IMR-90 (cell line): ENCODE measurements at places on chromosomes 16 and 17. TPM values are rescaled to one million over a fixed set of nuclear protein-coding genes. Genes with fewer than 3 reads are reported as not detected.

The RAP1GAP2 gene
- 4.7 and 5.7 TPM in 2 replicates for total RNA-seq

The CRYM gene
- not detected in 2 replicates for total RNA-seq

The C16orf87 gene
- total RNA-seq = 6.3 and 16.4 TPM in 2 replicates

The CCNF gene
- 19.2 and 20.1 TPM in 2 replicates for total RNA-seq

The NAGS gene
- total RNA-seq = 0.28 and 0.54 TPM in 2 replicates

The SSTR5 gene
- total RNA-seq = not detected in 2 replicates

The SCGB1C2 gene
- total RNA-seq = not detected in 2 replicates

The FBXL16 gene
- total RNA-seq = 0.18 and 0.56 TPM in 2 replicates

The KRT20 gene
- not detected in 2 replicates for total RNA-seq

The ENPP7 gene
- total RNA-seq = not detected in 2 replicates

The CCDC137 gene
- total RNA-seq = 7.5 and 9.2 TPM in 2 replicates
